NCI-H510A (cell line): ENCODE measurements at places on chromosomes 16 and 17.

DNA sequence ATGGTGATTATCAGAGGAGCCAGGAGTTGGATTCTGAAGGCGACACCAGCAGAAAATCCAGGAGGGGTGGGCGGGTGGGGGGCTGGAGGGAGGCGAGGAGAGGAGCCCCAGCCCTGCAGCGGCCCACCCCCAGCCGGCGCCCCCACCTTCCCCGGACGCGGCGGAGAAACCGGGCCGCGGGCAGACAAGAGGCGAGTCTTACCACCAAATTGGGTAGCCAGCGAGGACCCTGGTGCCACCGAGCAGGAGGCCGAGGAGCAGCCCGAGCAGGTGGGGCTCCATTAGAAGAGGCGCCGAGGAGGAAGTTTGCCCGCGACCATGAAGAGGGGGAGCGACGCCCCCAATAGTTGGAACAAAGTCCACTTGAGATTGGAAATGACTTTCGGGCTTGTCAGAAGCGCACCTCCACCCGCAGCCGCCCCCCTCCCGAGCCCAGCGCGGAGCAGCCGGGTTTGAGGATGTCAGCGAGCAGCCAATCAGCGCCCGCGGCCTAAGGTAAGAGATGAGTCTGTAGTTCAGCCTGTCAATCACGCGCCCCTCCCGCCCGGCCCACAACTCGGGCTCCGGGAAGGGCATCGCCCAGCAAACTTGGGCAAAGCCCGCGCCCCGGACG is at the start of gene WNT3:
Gene WNT3 (minus strand): TSS at position 377 of the 613 bp plus-strand sequence. CDS start 95 bp downstream, at position 282.
- DNase-seq = no peak

DNA sequence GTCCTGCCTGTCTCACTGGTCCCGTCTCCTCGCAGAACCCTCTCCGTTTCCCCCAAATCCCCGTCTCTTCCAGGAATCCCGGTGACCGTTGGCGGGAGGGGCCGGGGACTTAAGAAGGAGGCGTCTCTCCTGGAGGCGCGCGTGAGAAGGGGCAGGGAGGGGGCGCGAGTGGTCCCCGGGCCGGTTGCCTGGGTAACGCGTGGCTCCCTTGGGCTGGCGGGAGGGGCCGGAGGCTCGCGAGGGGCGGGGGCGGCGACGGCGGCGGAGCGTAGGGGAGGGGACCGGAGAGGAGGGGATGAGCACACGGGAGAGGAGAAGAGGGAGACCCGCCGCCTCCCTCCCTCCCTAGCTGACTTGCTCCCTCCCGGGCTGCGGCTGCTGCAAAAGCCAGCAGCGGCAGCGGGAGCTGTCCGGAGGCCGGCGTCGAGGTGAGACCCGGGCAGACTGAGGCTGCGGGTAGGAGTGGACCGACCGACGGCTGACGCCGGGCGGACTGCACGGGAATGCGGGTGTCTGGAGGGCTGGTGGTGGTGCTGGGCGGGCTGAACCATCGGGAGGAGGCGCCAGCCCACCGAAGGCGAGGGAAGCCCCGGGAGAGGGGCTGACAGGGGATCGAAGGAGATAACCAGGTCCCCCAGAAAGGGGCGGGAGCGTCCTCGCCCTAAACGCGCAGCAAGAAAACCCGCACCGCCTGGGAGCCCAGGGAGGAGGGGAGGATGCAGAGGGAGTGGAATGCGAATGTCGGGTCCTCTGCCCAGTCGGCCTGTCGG is at the start of gene PRRT2:
Gene PRRT2 (plus strand): TSS at position 298 of the 770 bp plus-strand sequence. CDS start 862 bp downstream, outside the sequence.
- DNase-seq = peak; percentile 40

DNA sequence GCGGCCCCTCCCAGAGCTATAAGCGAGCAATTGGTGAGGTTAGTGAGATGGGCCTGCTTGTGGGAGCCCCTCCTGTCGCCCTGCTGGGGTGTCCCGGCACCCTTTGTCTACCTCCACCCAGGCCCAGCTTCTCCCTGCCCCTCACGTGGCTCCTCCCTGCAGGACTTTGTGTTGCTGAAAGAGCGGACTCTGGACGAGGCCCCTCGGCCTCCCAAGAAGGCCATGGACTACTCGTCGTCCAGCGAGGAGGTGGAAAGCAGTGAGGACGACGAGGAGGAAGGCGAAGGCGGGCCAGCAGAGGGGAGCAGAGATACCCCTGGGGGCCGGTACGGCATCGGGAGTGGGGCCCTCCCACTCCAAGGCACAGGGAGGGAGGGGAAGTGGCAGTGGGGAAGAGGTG is 6.1 kb upstream of the C17orf107 start:
- DNase-seq = no peak

DNA sequence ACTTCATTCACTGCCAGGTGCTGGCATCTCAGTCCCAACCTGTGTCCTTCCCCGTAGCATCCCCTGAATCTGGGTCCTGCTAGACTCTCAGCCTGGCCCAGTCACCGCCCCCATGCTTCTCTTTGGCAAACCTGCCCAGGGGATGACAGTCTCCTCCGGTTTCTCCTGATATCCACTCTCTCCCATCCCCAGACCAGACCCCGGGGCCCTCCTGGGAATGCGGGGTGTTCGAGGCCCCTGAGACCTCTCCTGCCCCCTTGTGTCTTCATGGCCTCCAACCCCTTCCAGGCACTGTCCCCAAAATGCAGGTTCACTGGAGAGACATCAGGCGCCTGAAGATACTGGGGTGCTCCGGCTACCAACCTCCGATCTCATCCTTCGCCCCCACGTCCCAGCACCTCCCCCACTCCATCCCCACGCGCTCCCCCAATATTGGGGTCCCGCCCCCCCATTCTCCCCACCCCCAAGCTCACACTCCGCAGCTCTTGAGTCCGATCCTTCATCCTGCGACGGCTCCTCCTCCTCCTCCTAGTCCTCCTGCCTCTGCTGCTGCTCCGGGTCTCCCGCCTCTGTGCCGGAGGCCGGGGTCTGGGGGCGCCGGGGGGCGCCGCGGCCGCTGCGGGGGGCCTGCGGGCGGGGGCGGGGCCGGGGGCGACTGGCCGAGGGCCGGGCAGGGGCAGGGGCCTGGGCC is 399 bp downstream of the STX1B start:
- DNase-seq = no peak

DNA sequence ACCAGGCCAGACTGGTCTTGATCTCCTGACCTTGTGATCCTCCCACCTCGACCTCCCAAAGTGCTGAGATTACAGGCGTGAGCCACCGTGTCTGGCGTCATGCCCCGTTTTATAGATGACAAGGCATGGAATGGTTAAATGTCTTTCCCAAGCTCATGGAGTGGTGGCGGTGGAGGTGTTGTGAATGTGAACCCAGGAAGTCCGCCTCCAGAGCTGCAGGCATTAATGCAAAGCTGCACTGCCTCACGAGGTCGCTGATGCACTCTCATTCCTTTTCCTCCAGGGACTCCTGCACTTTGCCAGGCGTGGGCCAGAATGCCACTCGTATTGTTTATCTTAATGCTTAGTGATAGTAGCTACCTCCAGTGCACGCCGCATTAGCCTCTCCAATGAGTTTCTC is 149.6 kb downstream of the WWOX start:
- DNase-seq = peak; percentile 72

- DNase-seq = no peak
Observed at GRCh38 chr17:10290041-10290440, 82.8 kb downstream of the MYH13 start.

- no peak for DNase-seq
Observed at GRCh38 chr17:30449480-30449879, 27.7 kb upstream of the GOSR1 start.

GRCh38 chr17:80957461-80957941 is 34.1 kb upstream of the CHMP6 start:
- no peak for DNase-seq

- DNase-seq = no peak
Observed at GRCh38 chr16:80948886-80949493, 57.7 kb downstream of the CMC2 start.

- DNase-seq = peak; percentile 66
Observed at GRCh38 chr16:71230122-71230845, at the start of gene HYDIN. TSS of gene HYDIN (minus strand) at chr16:71230722. CDS start at chr16:71186895, 43,827 bp downstream.

DNA sequence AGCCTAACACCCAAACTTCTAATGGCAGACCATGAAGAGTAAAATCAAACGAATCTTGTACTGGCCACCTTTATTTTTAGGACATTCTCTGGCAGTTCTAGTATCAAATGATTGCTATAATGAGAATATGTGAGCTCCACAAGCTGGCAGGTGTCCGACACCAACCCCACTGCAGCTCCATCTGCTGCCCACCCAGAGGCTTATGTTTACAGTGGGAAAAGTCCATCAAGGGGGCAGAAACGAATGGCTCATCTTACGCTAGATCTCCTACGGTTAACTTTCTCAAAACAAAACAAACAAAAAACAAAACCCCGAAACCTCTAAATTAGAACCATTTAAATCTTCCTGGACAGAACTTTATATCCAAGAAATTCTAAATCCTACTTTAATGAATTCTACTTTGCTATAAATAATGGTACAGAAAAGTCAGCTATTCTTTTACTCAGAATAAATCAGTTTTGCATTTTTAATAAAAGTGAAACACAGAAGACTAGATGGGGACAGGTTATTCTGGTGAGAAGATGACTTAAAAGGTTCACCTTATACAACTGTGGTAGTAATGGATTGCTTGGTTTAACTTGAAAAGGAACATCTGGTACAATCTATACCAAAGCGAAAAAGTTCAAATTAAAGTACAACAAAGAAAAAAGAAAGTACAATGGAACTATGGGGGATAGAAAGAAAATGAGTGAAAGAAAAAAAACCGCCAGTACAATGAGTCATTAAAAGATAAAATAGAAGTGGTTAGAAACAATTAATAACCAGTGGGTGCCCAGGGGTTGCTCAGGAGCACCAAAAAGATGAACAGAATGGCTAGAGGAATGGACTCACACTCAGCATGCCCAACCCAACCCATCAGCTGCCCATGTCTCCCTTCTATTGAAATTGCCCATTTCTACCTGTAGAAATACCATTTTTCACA is 40.2 kb downstream of the GRB2 start:
- DNase-seq = no peak

GRCh38 chr16:88116121-88116520 is 164.9 kb downstream of the BANP start:
- no peak for DNase-seq

DNA sequence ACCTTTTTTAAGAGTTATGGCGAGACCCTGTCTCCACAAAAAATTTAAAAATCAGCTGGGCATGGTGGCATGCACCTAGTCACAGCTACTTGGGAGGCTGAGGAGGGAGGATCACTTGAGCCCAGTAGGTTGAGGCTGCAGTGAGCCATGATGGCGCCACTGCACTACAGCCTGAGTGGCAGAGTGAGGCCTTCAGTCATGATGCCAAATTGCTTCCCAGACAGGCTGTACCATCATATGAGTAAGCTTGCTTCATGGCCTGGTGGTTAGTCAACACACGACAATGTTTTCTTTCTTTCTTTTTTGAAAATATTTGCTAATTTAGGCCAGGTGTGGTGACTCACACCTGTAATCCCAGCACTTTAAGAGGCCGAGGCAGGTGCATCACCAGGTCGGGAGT is 12.5 kb downstream of the NTAN1 start:
- DNase-seq = no peak

- DNase-seq = no peak
Observed at GRCh38 chr17:28425206-28425605, 19.2 kb upstream of the SLC46A1 start.

DNA sequence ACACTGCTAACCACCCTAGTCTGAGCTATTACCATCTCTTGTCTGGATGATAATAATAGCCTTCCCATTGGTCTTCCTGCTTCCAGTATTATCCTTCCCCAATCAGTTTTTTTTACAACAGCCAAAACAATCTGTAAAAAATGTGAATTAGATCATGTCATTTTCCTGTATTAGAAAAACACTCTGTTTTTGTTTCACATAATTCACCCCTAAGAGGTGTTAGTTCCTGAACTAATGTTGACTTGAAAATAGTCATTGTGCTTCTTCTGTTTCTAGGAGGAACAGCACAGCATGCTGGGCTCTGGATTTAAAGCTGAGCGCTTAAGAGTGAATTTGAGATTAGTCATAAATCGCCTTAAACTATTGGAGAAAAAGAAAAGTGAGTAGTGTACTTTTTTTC is 20.0 kb downstream of the IST1 start:
- DNase-seq = no peak

- DNase-seq = no peak
Observed at GRCh38 chr17:34624767-34625383, 45.5 kb downstream of the TMEM132E start.

DNA sequence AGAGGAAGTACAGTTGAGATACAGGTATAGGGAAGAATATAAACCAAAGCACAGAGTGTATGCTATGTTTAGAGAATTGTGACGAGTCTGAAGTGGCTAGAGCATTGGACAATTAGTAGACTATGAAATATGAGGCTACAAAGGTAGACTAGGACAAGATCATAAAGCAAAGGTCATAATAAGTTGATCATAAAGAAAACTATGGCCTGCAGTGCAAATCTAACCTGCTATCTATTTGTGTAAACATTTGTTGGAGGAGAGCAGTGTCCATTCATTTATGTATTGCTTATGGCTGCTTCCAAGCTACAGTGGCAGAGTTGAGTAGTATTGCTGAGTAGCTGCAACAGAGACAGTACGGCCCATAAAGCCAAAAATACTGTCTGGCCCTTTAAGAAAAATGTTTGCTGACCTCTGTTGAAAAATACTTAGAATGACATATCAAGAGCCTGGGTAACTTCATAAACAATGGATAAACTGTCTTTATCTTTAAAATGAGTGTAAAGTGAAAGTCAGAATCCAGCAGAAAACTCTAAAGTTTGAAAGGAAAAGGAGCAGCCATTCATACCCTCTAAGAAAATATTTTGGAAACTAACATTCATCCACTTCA is 14.5 kb upstream of the OR1E2 start:
- no peak for DNase-seq

GRCh38 chr16:17828012-17828411 is 357.3 kb upstream of the XYLT1 start:
- DNase-seq = no peak
